ENCODE measurements at places on chromosomes 4 and X.

- no peaks in the 10 kb centered on the region for H3K36me3 ChIP-seq
- H3K27me3 ChIP-seq, result no peaks in the 10 kb centered on the region
- no peaks in the 10 kb centered on the region for H3K4me1 ChIP-seq
- H3K27ac ChIP-seq, result no peak overlapping the region
These were observed 861 bp upstream of the DTHD1 start for GRCh38 chr4:36280555-36280954.

GRCh38 chr4:135552131-135552530, 1350.5 kb upstream of the PABPC4L start:
- H3K4me3 ChIP-seq, result no peak overlapping the region
- DNase-seq, result no peak
- no peaks in the 10 kb centered on the region for H3K27me3 ChIP-seq
- no peaks in the 10 kb centered on the region for H3K4me1 ChIP-seq

DNA sequence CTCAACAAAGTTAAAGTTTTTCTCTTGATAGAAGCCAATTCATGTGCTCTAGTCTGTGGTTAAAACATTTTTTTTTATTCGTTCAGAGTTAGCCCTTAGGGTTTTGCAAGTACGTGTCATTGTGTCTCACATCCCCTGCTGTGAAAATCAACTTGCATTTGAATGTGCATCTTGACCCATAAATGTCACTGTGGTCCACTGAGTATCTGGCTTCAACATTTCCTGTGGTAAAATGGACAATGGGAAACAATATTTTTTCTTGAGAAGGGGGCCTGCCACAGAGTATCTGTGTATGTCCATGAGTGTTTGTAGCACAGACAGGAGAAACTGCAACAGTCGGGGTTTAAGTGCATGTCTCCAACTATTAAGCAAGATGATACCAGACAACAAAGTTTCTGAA, 554.8 kb upstream of the TENM3 start:
- H3K4me1 ChIP-seq, result no peaks in the 10 kb centered on the region
- no peak for DNase-seq
- no peaks in the 10 kb centered on the region for H3K36me3 ChIP-seq
- no peaks in the 10 kb centered on the region for H3K27me3 ChIP-seq

- peak overlapping the region; percentile 58 for H3K27ac ChIP-seq
- no peak overlapping the region for H3K4me3 ChIP-seq
- no peak for DNase-seq
- no peaks in the 10 kb centered on the region for H3K27me3 ChIP-seq
- no peaks in the 10 kb centered on the region for H3K36me3 ChIP-seq
These were observed 14.7 kb upstream of the C1QTNF7 start for GRCh38 chr4:15413010-15413622.

DNA sequence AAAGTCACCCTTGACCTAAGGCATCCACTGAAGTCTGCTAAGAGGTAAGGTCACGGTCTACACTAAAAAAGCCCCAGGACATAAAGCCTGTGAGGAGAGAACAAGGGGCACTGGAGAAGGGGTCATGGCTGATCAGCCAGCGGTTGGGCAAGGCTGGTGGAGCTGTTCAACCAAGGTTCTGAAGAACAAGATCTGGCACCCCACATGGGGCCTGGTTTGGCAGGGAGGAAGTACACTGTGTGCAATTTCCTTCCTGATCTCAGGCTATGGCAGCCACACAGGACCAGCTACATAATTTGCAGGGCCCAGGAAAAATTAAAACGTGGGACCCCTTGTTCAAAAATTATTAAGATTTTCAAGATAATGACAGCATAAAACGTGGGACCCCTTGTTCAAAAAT, 14.1 kb upstream of the BRS3 start:
- DNase-seq, result no peak
- H3K4me1 ChIP-seq, result no peaks in the 10 kb centered on the region

DNA sequence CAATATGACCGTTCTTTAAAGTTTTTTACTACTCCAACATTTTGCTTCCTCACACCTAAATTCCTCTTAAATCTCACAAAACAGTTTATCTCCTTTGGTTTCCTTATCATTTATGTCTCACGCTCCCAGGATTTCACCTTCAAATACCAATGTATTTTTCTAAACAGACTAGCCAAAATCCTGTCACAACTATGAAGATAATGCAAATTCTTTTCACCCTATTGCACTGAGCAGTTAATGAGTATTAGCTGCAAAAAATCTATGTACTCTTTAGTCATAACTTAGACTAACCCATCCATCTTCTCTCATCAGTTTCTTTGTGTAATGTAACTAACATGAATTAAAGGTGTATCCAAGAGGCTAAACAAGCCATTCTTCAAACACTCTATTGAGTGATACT, 151.3 kb downstream of the COMMD8 start:
- no peaks in the 10 kb centered on the region for H3K27me3 ChIP-seq
- no peak overlapping the region for H3K27ac ChIP-seq
- no peak for DNase-seq

DNA sequence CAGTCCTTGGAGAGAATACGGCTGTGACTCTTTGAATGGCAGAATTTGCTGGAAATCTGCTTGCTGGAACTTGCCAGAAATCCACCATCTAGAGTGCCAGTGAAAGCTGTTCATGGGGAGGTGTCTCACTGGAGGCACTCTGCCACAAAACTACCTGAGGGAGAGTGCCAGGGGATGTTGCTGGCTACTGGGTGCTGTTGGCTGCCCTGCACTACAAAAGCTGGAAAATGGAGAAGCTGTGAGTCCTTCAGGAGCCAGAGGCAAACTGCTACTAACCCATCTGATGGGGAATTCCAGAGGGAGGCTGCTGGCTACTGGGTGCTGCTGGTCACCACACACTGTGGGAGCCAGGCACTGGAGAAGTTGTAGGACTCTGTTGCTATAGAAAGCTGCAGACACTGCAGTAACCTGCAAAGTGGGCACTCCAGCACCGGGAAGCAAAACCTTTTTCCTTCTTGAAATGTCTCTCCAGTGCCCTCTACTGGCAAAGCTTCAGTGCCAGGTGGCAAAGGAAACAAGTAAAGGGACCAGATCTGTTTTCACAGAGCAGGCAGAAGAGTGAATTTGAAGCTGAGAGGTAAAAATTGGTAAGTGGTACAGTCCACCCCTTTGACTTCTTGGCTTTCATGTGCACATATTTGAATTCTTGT, 47.8 kb upstream of the HSD17B10 start:
- H3K27me3 ChIP-seq, result no peaks in the 10 kb centered on the region
- no peaks in the 10 kb centered on the region for H3K4me1 ChIP-seq
- no peak overlapping the region for H3K27ac ChIP-seq
- no peak overlapping the region for H3K4me3 ChIP-seq
- no peak for DNase-seq

DNA sequence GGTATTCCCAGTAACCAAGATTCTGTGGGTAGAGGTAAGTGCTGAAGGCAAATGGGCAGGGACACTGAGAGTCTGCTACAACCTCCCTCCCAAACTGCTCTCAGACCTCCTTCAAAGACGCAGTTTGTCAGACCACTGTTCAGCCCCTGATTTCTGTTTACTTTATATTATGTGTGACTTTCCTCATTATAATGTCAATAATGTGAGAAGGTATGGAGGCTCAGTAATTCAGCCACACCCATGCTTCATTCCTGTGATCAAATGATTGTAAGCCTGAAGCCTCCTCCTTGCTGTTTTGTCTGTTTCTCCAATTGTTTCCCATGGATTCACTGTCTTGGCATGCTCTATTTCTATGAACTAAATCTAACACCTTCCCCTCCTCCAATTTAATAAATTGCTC, 75.6 kb downstream of the SYTL5 start:
- H3K4me3 ChIP-seq, result no peak overlapping the region
- H3K27ac ChIP-seq, result no peak overlapping the region
- H3K27me3 ChIP-seq, result no peaks in the 10 kb centered on the region
- no peaks in the 10 kb centered on the region for H3K4me1 ChIP-seq

- peak overlapping the region; percentile 1 for H3K4me3 ChIP-seq
- H3K27ac ChIP-seq, result no peak overlapping the region
- no peaks in the 10 kb centered on the region for H3K36me3 ChIP-seq
- H3K27me3 ChIP-seq, result no peaks in the 10 kb centered on the region
These were observed 13.2 kb downstream of the HAND2 start for GRCh38 chr4:173516621-173517524.

- H3K4me1 ChIP-seq, result peaks cover 4% of the 10 kb centered on the region
- H3K27me3 ChIP-seq, result no peaks in the 10 kb centered on the region
- no peak overlapping the region for H3K27ac ChIP-seq
- H3K4me3 ChIP-seq, result no peak overlapping the region
- DNase-seq, result no peak
These were observed 38.7 kb downstream of the ARHGEF9 start for GRCh38 chrX:63746278-63746677.

- H3K36me3 ChIP-seq, result no peaks in the 10 kb centered on the region
- no peak for DNase-seq
These were observed 56.3 kb upstream of the SPRY1 start for GRCh38 chr4:123340381-123340701.

GRCh38 chr4:137660211-137660610, 127.9 kb upstream of the PCDH18 start:
- DNase-seq, result no peak
- H3K4me1 ChIP-seq, result peaks cover 10% of the 10 kb centered on the region
- H3K36me3 ChIP-seq, result no peaks in the 10 kb centered on the region
- peak overlapping the region; percentile 36 for H3K27ac ChIP-seq
- no peak overlapping the region for H3K4me3 ChIP-seq
- H3K27me3 ChIP-seq, result no peaks in the 10 kb centered on the region

DNA sequence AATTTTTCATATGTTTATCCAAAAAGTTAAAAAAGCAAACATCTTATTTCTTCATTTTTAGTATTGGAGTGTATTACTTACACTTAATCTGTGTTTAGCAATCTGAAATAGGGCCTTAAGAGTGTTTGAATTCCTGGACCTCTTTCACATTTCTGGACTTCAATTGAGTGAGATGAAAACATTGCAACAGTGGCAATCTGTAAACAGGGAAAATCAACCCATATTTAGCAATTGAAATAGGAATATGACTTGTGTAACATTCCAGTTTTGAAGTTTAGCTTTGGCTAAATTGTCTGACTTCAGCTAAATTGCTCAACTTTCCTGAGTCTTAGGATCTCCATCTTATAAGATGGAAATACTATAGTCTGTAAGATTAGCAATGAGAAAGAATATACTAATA, 34.6 kb upstream of the FHL1 start:
- no peak overlapping the region for H3K4me3 ChIP-seq
- DNase-seq, result no peak
- H3K27me3 ChIP-seq, result no peaks in the 10 kb centered on the region
- H3K36me3 ChIP-seq, result no peaks in the 10 kb centered on the region
- H3K27ac ChIP-seq, result no peak overlapping the region

DNA sequence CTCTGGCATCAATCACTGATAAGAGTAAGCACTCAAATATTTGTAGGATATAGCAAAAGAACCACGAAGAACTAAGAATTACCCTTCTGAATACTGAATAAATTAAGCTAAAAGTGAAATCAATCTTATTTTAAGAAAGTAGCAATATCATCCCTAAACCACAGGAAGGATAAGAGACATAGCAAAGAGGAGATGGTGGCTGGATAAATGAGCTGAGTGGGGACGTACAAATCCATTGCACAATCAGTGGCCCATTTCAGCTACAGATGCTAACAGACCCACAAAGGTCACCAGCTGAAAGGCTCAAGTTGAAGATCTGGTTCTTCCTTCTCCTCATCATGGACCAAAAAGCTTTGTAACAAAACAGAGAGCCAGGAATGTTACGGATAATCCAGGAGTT, 77.1 kb downstream of the SLC9A7 start:
- H3K27me3 ChIP-seq, result no peaks in the 10 kb centered on the region
- H3K36me3 ChIP-seq, result no peaks in the 10 kb centered on the region
- DNase-seq, result no peak
- no peak overlapping the region for H3K4me3 ChIP-seq

DNA sequence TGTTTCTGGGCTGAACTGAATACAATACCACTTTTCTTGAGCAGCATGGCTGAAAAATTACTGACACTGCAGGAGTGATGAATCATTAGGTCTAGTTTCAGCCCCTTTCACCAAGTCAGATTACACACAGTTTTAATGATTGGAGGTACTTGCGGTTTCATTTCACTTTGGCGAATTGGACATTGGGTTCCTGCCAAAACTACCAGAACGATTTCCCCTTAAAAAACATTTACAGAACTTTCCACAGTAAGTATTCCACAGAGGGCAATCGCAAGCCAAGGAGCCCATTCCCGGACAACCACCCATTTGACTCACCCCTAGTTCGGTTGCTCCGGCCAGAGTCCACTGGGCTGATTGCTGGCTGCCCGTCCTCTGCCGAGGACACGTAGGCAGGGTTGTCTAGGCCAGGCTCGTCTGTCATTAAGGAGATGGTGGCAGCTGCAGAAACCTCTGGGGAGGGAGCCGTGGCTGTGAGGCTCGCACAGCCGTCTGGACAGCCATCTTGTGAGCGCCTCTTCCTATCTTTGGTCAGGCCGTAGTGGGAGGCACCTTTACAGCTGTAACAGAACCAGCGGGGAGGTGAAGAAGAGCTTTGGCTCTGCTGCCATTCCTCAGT, 83.5 kb downstream of the LNX1 start:
- H3K36me3 ChIP-seq, result no peaks in the 10 kb centered on the region
- H3K27me3 ChIP-seq, result no peaks in the 10 kb centered on the region
- no peak overlapping the region for H3K4me3 ChIP-seq
- H3K4me1 ChIP-seq, result no peaks in the 10 kb centered on the region
- no peak overlapping the region for H3K27ac ChIP-seq

DNA sequence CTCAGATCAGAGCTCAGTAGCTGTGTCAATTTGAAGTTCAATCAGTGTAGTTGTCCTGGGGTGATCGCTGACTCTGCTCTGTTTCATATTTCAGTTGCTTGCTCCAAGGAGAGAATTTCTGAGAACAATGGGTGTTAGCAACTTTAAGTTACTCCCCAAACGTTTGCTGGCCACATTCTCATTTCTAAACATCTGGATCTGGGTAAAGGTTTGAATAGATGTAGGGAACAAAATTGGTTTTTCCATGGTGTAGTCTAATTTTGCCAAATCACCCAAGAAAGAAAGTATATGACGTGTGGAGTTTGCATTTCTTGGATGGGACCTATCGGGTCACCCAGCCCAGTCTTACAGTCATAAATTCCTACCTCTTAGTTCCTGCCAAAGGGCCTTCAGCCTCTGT, 103.7 kb downstream of the AKAP4 start:
- no peak for DNase-seq
- no peaks in the 10 kb centered on the region for H3K27me3 ChIP-seq
- no peak overlapping the region for H3K27ac ChIP-seq
- no peak overlapping the region for H3K4me3 ChIP-seq
- no peaks in the 10 kb centered on the region for H3K4me1 ChIP-seq
- no peaks in the 10 kb centered on the region for H3K36me3 ChIP-seq

GRCh38 chrX:135396109-135396508, 25.6 kb upstream of the SMIM10L2A start:
- H3K27ac ChIP-seq, result no peak overlapping the region
- no peaks in the 10 kb centered on the region for H3K36me3 ChIP-seq
- H3K4me1 ChIP-seq, result no peaks in the 10 kb centered on the region
- no peaks in the 10 kb centered on the region for H3K27me3 ChIP-seq
- H3K4me3 ChIP-seq, result no peak overlapping the region

- peaks cover 1% of the 10 kb centered on the region for H3K4me1 ChIP-seq
- H3K27me3 ChIP-seq, result no peaks in the 10 kb centered on the region
- no peak for DNase-seq
- H3K4me3 ChIP-seq, result peak overlapping the region; percentile 74
- H3K36me3 ChIP-seq, result no peaks in the 10 kb centered on the region
These were observed 373 bp downstream of the ELOVL6 start for GRCh38 chr4:110198049-110198434.

GRCh38 chrX:71540801-71541200, 7.9 kb downstream of the OGT start:
- DNase-seq, result no peak
- H3K4me3 ChIP-seq, result no peak overlapping the region
- H3K27me3 ChIP-seq, result no peaks in the 10 kb centered on the region
- H3K4me1 ChIP-seq, result peaks cover 2% of the 10 kb centered on the region
- no peak overlapping the region for H3K27ac ChIP-seq

GRCh38 chrX:44280116-44280515, 63.4 kb downstream of the EFHC2 start:
- no peak for DNase-seq
- H3K4me3 ChIP-seq, result no peak overlapping the region
- no peaks in the 10 kb centered on the region for H3K27me3 ChIP-seq
- H3K27ac ChIP-seq, result no peak overlapping the region
- no peaks in the 10 kb centered on the region for H3K4me1 ChIP-seq

Measured in ovary (tissue), 10 donors.